Activated T-helper 1 cell treated with anti-CD3 and anti-CD28 coated beads, Interleukin-2, amount 50 U/mL, for 16 hours (primary cell): ENCODE measurements at places on chromosomes 3 and 15.

DNA sequence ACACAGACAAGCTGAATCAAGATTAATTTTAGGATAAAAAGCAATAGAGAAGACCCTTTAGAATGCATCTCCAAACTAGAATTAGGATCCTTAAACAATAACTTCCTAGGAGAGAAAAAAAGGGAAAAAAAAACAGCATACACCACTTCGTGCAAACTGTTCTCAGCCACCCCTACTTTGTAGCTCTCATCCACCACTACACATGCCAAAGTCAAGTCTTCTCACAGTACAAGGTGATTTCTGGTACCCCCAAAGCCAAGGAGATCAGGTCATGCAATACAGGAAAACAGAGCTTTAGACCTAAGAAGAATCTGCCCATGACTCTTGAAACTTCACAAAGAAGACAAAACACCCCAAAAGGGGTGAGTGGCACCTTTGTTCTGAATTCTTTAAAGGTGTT is 166.9 kb downstream of the SUCNR1 start:
- DNase-seq: no peak

DNA sequence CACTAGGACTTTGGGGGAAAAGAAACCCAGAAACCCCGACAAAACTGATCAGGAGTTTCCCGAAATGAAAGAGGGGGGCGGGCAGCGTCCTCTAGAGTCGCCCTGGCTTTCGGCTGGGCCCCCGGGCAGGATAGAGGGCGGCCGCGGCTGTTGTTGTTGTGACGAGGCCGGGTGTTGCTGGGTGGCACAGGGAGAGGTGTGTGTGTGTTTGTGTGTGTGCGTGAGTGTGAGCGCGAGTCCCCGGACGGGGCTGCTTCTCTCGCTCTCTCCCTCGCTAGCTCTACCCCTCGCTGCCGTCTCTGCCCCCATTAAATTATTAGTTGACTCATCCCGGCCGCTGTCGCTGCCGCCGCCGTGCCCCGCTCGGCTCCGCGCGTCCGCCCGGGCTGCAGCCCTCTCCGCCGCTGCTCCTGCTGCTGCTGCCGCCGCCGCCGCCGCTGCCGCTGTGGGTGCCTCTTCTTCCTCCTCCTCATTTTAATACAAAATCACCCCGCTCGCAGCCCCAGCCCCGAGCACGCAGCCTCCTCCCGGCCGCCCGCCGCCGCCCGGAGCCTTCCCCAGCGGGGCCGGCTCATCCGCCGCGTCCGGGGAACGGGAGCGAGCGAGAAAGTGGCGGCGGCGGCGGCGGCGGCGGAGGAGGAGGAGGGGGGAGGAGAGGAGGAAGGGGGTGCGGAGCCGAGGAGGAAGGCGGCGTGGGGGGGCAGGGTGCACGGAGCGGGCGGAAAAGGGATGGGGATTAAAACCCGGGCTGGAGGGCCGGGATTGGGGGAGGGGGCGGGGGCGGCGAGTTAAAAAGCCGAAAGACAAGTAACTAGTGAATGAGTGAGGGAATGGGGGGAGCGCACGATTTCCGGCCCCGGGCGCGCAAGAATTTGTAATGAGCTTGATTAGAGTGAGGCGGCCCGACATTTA is at the start of gene SATB1:
TSS of gene SATB1 (minus strand) at position 611 of the 912 bp plus-strand sequence. CDS start 4,372 bp downstream, outside the sequence.
- peak; percentile 46 for DNase-seq

DNA sequence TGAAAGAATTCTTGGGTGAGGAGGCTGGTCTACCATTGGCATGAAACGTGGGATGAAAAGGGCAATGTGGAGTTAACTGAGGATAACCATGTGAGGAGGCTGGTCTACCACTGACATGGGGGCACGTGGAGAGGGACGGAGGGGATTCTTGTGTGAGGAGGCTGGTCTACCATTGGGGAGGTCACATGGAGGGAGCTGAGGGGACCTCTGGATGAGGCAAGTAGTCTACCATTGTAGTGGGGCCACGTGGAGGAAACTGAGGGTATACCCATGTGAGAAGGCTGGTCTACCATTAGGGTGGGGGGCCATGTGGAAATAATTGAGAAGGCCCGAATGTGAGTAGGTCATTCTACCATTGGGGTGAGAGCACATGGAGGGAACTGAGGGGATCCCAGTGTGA is 154.1 kb downstream of the FBLN2 start:
- DNase-seq: no peak

DNA sequence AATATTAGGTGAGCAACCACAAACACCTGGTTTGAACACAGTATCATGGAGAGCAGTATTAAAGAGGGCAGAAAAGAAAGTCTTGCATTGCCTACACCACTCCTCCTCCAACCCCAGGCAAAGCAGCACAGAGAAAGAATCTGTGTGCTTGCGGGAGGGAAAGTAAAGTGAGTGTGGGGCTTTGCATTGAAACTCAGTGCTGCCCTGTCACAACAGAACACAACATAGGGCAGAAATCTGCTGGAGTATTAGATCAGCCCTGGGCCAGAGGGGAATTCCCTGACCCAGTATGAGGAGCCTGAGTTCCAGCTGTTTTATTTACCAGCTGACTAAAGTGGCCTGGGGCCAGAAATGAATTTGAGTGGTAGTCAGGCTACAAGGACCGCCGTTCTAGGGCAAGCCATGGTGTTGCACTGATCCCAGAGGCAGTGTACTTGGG is 75.5 kb downstream of the SPATA16 start:
- no peak for DNase-seq

- DNase-seq: no peak
Measured at GRCh38 chr3:79200456-79200855, 567.3 kb downstream of the ROBO1 start.

GRCh38 chr3:151213151-151213550 is 10.1 kb upstream of the GPR171 start:
- DNase-seq: no peak

DNA sequence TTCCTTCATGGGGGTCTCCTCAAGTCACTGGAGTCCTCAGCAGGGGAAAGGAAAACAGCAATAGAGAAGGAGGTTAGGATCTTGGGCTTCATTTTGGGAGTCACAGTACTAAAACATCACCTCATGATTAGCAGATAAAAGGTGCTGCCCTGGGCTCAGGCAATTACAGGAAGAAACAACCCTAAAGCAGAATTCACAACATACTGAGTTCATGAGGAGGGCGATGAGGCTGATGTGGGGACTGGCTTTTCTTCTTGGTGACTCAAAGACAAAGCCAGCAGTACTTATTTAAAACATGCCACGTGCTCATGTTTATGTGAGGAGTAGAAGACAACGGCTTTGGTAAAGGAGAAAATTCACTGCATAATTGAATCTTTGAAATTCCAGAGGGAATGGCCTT is 822.3 kb upstream of the CFAP20DC start:
- DNase-seq: no peak

- no peak for DNase-seq
Measured at GRCh38 chr3:24306518-24306917, 188.1 kb downstream of the THRB start.

DNA sequence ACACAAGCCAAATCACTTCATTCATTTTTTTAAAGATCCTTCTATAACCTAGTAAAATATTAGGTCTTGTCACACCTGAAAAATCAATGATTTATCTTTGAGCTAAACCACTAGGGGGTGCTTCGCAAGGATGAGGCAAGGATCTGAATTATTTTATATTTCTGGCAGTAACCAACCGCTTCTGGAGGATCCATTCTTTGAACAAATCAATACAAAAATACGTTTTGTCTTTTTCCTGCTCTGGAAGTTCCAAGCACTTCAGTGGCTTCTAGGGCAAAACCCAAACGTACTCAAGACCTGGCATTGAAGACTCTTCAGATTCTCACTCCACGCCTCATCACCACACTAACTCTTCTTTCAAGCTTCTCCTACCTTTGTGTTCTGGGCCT is 486 bp downstream of the LSG1 start:
- DNase-seq: no peak

DNA sequence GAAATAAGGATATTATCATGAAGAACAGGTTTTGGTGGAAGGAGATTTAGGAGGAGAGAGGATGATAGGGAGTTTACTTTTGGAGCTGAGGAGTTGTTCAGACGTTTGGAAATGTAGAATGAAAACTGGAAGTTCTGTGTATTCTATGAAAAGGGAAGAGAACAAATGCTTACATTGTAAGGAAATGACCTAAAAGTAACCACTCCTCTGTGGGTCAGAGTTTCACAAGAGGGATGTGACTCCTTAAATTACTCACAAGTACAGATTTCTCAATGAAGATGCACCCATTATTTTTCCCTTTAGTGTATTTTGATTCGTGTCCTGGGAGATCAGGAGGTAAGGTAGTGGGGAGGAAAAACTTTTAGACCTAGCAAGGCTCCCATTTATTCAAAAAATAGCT is 4.0 kb downstream of the RNF13 start:
- DNase-seq: no peak

DNA sequence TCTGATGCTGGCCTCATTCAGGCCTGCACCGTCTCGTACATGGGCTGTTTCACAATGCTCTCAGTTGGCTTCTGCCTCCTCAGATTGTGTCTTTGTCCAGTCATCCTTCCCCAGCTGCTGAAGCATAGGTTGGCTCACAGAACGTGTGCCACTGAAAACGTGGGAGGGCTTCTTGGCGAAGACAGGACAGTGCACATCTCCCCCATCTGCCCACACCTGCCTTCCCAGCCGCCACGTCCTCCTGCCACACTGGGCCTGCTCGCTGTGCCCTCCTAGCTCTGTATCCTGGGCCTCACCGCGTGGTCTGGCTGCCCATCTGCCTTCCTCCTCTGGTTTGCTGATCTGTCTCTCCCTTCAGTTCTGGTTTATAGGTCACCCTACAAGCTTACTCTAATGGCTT is 230.0 kb upstream of the TOPAZ1 start:
- no peak for DNase-seq

DNA sequence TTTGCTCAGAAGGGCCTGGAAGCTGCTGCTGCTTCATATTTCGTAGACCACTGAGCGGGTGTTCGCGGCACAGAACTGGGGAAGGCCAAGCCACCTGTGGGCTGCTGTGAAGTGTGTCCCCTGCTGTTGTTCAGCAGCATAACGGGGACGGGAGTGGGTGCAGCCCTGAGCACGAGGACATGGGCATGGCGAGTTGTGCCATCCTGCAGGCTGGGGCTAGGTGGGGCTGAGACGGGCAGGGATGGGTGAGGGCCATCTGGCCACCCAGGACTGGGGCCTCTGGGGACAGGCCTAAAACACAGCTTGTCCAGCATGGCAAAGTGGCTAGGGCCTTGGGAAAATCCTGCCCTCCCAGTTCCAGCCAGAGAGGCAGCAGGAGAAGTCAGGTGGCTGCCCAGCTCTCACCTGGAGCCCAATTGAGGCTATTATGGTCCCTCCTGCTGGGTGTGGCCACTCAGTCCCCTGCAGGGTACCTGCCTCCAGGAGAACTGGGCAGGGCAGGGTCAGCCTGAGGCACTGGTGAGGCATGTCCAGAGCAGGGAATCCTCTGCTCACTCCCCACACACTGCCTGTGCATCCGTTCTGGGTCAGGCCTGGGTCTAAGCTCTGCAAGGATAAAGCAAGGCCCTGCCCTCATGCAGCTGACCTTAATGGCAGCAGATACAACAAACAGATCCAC is 29.5 kb downstream of the CFAP100 start:
- no peak for DNase-seq

- DNase-seq: no peak
Measured at GRCh38 chr15:71079208-71080044, 35.8 kb upstream of the THSD4 start.

GRCh38 chr15:54017959-54018358 is 39.7 kb downstream of the UNC13C start:
- no peak for DNase-seq

- no peak for DNase-seq
Measured at GRCh38 chr3:23659274-23659673, 146.5 kb upstream of the UBE2E1 start.

GRCh38 chr3:65655061-65655460 is 383.7 kb downstream of the MAGI1 start:
- DNase-seq: no peak

GRCh38 chr3:177746337-177746933 is 549.2 kb upstream of the TBL1XR1 start:
- no peak for DNase-seq

GRCh38 chr3:171374661-171375285 is 85.4 kb downstream of the TNIK start:
- no peak for DNase-seq

GRCh38 chr3:58013973-58014649 is 5.9 kb downstream of the FLNB start:
- no peak for DNase-seq

- DNase-seq: no peak
Measured at GRCh38 chr3:113166357-113166718, 45.0 kb upstream of the BOC start.

GRCh38 chr15:28114114-28114455 is 15.0 kb upstream of the OCA2 start:
- DNase-seq: no peak

DNA sequence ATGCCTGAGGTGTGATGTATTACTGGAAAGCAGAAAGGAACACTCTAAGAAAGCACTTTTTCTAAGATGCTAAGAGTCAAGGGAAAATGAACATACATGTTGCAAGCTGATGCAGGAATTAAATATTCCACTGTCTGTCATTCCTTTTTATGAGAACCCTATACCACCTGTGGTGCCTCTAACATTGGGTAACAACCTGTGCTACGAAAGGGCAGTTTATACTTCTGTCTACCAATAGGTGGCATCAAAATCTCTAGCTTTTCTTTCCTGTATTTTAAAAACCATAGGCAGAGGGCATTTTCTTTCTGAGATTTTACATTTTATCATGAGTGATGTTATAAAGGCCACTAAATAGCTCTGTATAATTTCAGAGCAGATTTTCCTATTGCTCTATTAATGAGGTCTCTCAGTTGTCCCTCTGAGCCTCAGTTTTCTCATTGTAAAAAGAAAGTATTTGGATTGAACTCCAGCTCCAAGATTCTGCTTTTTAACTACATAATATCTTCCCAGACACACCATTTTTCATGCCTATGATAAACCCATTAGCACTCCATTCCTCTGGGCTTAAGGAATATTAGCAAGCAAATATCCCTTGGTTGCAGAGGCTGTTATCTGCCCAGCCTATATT is 3.5 kb upstream of the CPNE4 start:
- no peak for DNase-seq

DNA sequence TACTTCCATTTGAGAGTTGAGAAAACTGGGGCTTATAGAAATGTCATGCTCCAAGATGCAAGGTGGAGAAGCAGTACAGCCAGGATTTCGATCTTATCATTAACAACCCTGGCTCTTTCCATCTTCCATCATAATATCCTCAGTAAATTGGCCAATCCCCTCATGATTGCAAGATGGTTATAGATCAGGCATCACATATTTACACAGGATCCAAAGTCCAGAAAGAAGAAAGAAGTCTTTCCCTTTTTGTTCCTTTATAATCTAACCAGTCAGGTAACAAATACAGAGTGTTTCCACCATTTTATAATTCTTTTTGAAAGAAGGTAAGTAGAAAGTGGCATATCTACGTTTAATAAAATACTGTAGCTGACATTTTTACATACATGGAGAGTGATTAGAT is 29.7 kb downstream of the CNTN3 start:
- no peak for DNase-seq

- DNase-seq: no peak
Measured at GRCh38 chr15:80501476-80501875, 97.3 kb downstream of the ARNT2 start.

- no peak for DNase-seq
Measured at GRCh38 chr3:169158379-169158778, 505.1 kb downstream of the MECOM start.

- no peak for DNase-seq
Measured at GRCh38 chr3:151743855-151744254, 10.1 kb downstream of the AADACL2 start.

GRCh38 chr3:4731543-4732111 is 238.5 kb downstream of the ITPR1 start:
- DNase-seq: no peak

- DNase-seq: no peak
Measured at GRCh38 chr15:64542091-64542490, 81.7 kb downstream of the ZNF609 start.
